Thyroid gland (tissue), 4 donors: ENCODE measurements at places on chromosomes 16 and 17. TPM values are rescaled to one million over a fixed set of nuclear protein-coding genes. Genes with fewer than 3 reads are reported as not detected.

Gene NPIPB13
- 2.2 TPM for total RNA-seq

Gene P2RX1
- 0.11 TPM for total RNA-seq

Gene TNFSF13
- 32.2 TPM for total RNA-seq

Gene DNASE1L2
- 1.4 TPM for total RNA-seq

Gene STX1B
- not detected for total RNA-seq

Gene CCL16
- not detected for total RNA-seq

- no peaks in the 10 kb centered on the region for H3K36me3 ChIP-seq
- DNase-seq = no peak
- no peak overlapping the region for H3K4me3 ChIP-seq
- H3K27me3 ChIP-seq = no peaks in the 10 kb centered on the region
Observed at GRCh38 chr17:54983260-54983659, 14.7 kb downstream of the STXBP4 start.

- no peak overlapping the region for H3K4me3 ChIP-seq
- H3K36me3 ChIP-seq = no peaks in the 10 kb centered on the region
- no peak for DNase-seq
- no peaks in the 10 kb centered on the region for H3K27me3 ChIP-seq
- no peak overlapping the region for H3K27ac ChIP-seq
Observed at GRCh38 chr16:75337430-75337829, 86.0 kb upstream of the BCAR1 start.

DNA sequence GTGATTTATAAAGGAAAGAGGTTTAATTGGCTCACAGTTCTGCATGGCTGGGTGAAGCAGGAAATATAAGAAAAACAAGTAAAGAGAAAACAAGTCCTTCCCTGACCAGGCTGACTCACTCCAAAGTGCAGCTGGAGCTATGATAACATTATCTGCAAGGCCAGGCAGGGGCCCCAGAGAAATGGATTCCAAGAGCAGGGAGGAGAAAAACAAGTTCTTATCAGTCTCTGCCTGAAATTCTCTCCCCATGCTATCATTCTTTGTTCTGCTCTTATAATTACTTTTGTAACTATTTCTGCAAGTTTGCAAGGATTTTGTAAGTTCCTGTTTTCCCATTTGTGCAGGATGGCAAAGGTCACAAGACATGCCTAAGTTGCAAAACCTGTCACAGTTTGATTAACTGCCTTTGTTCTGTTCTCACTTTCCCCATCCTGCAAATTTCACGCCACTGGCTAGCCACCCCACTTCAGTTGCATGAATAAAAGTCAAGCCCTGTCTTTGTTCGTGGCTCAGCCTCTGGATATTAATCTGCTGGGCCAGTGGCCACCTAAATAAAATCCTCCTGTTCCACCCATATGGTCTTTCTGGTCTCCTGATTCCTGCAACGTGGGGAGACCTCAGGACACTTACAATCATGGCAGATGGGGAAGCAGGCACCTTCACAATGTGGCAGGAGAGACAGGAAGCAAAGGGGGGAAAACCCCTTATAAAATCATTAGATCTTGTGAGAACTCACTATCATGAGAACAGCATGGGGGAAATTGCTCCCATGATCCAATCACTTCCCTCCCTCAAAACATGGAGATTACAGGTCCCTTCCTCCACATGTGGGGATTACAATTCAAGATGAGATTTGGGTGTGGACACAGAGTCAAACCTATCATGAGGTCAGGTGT is 13.1 kb downstream of the ABCA9 start:
- no peaks in the 10 kb centered on the region for H3K4me1 ChIP-seq
- H3K27me3 ChIP-seq = no peaks in the 10 kb centered on the region
- peak overlapping the region; percentile 35 for H3K27ac ChIP-seq
- H3K36me3 ChIP-seq = no peaks in the 10 kb centered on the region
- no peak overlapping the region for H3K4me3 ChIP-seq

DNA sequence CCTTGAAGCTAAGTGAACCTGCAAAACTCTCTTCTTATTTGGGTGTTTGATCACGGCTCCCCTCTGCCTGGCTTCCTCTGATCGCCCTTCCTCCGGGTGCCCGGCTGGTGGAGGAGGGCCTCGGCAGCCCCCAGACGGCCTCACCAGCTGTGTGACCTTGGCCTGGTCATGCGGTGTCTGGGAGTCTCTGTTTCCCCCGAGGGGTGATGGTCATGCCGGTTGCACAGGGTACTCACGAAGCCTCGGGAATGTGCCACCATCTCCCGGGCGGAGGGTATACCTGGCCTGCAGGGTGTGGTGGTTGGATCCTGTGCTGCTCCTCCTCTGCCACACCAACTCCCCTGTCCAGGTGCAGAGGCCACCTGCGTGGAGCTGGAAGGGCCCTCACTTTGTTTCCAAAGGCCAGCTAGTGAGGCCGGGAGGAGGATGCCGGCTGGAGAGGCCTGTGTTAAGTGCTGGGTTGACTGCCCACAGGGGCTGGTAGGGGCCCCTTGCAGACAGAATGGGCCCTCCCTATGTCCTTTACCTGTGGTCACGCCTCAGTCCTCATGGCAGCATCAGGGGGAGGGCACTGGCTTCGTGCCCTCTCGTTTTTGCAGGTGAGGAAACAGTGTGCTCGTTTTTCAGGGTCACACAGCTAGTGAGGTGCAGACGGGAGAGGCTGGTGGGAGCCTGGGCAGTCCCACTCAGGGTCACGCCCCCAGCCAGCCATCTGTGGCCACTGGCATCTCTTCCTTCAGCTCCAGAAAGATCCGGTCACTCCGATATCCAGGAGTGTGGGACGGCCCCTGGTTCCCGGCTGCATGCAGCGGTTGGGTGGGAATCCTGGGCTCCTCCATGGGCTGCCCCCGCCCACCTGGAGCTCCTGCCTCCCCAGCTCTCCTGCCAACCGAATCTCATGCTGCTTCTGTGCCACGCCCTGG is 148.5 kb upstream of the GSE1 start:
- H3K27me3 ChIP-seq = no peaks in the 10 kb centered on the region
- H3K27ac ChIP-seq = peak overlapping the region; percentile 64
- no peak overlapping the region for H3K4me3 ChIP-seq

DNA sequence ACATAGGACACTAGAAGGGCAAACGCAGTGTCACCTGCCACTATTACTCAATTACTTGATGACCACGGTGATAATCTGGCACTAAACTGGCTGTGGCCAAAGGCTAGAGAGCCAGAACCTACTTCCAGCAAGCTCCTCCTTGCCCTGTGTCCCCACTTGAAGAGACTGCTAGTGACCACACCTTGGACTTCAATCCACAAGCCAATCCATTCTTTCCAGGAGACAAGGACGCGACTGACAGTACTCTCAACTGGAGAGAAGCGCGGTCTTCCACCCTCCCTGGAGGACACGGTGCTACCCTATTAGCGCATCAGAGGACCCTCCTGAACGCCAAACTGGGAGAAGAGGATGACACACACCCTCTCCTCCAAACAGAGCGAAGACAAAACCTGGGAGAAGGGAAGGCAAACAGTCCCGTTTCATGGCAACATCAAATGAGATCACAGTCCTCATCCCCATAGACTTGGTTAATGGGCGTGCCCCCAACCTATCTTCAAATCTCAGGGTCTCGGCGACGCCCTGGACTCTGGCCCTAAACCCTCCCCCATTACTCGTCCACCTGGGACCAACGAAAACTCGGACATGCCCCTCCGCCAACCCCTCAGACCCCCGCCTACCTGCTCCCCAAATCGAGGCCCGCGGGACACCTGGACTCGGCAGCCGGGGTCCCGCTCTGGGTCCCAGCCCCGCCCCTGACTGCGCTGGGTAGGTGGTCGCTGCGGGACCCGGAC is 508 bp downstream of the FLCN start:
- DNase-seq = peak; percentile 40
- H3K4me1 ChIP-seq = peaks cover 16% of the 10 kb centered on the region
- H3K4me3 ChIP-seq = peak overlapping the region; percentile 100
- H3K27me3 ChIP-seq = no peaks in the 10 kb centered on the region

- H3K36me3 ChIP-seq = no peaks in the 10 kb centered on the region
Observed at GRCh38 chr17:33328129-33328528, 35.0 kb upstream of the ASIC2 start.

- no peak for DNase-seq
- H3K4me3 ChIP-seq = no peak overlapping the region
- H3K27me3 ChIP-seq = no peaks in the 10 kb centered on the region
- H3K4me1 ChIP-seq = peaks cover 3% of the 10 kb centered on the region
- no peaks in the 10 kb centered on the region for H3K36me3 ChIP-seq
- H3K27ac ChIP-seq = no peak overlapping the region
Observed at GRCh38 chr17:31318851-31319661, 2.4 kb downstream of the EVI2A start.

DNA sequence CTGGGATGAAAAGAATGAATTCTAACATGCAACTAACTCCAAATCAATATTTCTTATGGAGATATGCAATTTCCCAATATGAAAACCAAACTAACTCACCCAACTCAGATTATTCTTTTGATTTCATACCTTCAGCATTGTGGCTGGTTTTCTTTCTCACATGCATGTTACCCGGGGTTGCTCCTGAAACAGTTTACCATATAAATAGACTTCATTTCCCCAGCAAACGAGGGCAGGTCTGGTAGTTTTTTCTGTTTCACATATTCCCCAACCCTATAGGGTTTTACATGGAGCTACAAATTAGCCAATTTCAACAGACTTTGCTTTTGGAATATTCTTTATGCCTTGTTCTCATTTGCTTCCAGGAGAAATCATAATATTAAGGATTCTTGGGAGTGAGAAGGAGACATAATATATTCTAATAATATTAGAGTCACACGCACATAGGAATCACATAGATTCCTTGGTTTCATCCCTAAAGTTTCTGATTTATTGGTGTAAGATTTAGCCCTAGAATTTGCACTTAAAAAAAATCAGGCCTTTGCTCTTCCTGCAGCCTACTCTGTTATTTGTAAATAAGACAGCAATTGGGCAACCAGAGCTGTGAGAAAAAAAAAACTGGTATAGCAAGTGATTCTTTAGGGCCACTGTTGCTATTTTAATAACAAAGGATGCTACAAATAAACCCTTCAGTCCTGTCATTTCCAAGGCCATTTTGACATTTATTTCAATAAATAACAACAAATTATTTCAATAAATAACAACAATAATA is 60.3 kb upstream of the FAM20A start:
- no peaks in the 10 kb centered on the region for H3K4me1 ChIP-seq
- no peaks in the 10 kb centered on the region for H3K27me3 ChIP-seq
- H3K27ac ChIP-seq = no peak overlapping the region

DNA sequence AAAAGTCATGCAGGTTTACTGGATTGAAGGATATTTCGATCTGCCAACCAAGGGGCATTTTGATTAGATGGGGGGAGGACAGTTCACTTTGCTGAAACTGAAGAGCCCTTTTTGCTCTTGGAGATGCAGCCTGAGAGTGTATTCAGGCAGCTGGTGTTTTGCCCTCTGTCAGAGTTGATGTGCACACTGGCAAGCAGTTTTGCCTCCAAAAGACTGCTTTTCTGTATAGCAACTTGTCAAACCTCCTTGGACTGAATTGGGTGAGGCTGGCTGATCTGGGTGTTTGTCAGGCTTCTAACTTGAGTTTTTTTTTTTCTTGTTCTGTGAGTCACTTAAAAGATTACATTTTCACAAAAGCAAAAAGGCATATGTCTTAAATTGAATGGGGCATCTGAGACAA is 22.6 kb upstream of the ANKFN1 start:
- DNase-seq = no peak
- no peak overlapping the region for H3K27ac ChIP-seq
- H3K4me1 ChIP-seq = no peaks in the 10 kb centered on the region
- H3K36me3 ChIP-seq = no peaks in the 10 kb centered on the region
- H3K27me3 ChIP-seq = no peaks in the 10 kb centered on the region

DNA sequence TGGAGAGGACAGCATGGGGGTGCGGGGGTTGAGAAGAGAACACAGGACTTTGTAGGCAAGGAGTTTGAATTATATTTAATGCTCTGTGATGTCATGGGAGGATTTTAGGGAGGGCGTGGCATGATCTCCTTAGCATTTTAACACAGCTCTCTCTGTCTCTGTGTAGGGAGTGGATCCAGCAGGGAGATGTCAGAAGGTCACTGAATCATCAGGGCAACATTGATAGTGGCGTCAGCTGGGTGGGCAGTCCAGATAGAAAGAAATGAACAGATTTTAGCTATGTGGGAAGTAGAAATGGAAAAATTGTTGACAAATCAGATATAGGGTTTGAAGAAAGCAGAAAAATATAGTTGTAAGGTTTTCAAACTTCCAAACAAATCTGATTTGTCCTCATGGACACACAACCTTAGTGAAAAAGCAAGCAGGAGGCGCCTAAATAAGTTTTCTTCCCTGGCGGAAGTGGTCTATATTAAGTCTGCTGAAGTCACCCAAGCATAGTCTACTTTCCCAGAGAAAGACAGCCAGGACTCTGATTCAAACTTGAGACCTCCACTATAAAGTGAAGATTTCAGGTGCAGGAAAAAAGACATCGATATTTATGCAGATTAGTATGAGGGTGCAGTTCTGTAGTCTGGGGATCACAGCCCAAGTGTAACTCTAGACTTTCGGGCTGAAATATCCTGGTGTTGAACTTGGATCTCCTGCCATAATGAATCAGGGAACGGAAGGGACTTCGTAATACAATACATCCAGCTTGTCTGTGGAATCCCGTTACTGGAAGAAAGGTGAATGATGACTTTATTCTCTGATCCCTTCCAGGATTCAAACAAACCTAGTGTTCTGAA is 10.1 kb upstream of the PCTP start:
- H3K27me3 ChIP-seq = no peaks in the 10 kb centered on the region
- DNase-seq = no peak
- H3K27ac ChIP-seq = no peak overlapping the region
- no peaks in the 10 kb centered on the region for H3K36me3 ChIP-seq
- no peaks in the 10 kb centered on the region for H3K4me1 ChIP-seq
- no peak overlapping the region for H3K4me3 ChIP-seq

DNA sequence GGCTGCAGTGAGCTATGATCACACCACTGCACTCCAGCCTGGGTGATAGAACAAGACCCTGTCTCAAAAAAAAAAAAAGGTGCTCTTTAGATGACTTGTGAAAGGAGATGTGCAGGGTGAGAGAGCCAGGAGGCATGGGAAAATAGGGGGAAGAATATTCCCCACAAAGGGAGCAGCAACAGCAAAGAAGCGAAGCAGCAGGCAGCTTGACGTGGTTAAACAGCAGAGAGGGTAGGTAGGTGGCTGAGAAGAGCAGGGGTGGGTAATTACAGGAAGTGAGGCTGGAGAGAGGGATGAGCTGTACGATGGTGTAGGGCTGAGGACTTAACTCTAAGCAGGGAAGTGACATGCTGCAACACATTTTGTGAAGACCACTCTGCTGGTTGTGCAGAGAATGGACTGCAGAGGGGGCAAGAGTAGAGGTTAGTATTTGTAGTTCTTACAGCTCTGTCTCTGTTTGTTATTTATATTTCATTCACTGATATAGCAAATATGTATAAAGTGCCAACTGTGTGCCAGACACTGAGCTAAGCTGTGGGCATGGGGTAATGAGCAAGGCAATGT is 1.6 kb downstream of the HEATR3 start:
- H3K36me3 ChIP-seq = peaks cover 7% of the 10 kb centered on the region
- H3K27me3 ChIP-seq = no peaks in the 10 kb centered on the region
- H3K4me3 ChIP-seq = no peak overlapping the region
- H3K4me1 ChIP-seq = peaks cover 4% of the 10 kb centered on the region
- H3K27ac ChIP-seq = no peak overlapping the region
